ENCODE measurements at places on chromosomes 16 and 17.

- no peak for DNase-seq
These were observed 1.3 kb downstream of the YBX2 start for GRCh38 chr17:7293159-7293558.

GRCh38 chr17:80385046-80385445, 29.9 kb upstream of the ENDOV start:
- no peak for DNase-seq

DNA sequence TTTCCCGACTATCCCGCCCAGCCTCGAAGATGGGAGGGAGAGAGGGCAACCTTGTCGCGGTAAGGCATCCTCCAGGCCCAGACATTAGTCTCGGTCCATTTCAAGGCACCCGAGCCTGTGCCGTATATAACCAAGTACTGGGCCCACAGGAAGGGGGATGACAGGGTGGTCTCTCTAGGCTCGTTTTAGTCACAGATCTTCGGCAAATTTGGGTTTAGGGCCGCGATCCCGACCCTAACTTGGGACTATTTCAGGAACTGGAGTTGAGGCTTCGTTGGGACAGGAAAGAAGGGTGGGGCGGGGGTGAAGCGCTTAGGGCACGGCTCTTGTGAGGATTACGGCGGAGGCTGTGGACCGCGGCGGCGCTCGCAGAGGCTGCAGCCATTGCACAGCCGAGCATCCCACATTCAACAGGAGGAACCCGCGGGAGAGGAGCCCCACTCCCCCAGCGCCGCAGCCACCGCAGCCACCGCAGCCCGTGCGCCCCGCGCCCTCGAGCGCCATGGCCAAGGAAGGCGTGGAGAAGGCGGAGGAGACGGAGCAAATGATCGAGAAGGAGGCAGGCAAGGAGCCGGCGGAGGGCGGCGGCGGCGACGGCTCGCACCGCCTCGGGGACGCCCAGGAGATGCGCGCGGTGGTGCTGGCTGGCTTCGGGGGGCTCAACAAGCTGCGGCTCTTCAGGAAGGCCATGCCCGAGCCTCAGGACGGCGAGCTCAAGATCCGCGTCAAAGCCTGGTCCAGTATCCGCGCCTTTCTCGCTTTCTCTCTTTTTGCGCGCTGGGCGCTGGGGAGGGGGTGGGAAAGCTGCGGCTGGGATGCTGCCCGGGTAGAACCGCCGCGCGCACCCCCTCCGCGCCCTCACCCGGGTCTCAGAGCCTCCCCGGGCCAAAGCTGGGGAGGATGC, at the start of gene VAT1L:
Gene VAT1L, plus strand, starts transcription at position 384 of the 904 bp plus-strand sequence. Its CDS starts 119 bp downstream, at position 503.
- peak; percentile 47 for DNase-seq

DNA sequence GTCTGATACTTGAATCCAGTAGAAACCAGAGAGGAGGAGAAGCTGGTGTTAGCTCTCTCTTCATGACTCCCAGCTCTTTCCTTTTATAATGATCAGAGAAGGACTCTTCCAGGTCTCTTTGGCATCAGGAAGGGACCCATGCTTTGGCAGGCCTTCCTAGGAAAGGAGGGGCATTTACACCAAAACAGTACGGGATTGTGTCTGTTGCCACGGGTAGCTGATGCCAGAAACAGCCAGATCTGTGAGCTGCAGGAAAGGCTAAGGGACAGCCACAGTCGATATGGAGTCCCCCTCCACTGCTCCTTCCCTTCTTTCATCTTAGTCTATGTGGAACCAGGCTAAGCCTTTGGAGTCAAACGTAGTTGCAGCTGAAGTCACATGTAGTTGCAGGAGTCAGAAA, 9.3 kb downstream of the CEP295NL start:
- DNase-seq, result no peak

DNA sequence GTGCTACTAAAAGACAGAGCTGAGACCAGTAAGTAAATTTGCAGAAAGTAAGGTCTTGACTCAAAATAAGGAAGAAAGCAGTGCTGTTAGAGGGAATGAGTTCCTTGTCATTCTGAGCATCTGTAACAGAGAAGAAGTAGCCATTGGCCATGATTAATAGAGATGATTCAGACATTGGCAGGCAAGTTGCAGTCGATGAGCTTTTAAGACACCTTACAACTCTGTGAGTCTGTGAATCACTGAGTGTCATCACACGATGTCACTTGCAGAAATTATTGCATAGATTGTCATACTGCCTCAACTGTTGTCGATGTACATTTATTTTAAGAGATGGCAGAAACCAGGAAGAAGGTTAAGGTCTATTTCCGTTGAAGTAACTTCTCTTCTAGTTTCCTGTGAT, 201.1 kb upstream of the CDH13 start:
- DNase-seq, result no peak

DNA sequence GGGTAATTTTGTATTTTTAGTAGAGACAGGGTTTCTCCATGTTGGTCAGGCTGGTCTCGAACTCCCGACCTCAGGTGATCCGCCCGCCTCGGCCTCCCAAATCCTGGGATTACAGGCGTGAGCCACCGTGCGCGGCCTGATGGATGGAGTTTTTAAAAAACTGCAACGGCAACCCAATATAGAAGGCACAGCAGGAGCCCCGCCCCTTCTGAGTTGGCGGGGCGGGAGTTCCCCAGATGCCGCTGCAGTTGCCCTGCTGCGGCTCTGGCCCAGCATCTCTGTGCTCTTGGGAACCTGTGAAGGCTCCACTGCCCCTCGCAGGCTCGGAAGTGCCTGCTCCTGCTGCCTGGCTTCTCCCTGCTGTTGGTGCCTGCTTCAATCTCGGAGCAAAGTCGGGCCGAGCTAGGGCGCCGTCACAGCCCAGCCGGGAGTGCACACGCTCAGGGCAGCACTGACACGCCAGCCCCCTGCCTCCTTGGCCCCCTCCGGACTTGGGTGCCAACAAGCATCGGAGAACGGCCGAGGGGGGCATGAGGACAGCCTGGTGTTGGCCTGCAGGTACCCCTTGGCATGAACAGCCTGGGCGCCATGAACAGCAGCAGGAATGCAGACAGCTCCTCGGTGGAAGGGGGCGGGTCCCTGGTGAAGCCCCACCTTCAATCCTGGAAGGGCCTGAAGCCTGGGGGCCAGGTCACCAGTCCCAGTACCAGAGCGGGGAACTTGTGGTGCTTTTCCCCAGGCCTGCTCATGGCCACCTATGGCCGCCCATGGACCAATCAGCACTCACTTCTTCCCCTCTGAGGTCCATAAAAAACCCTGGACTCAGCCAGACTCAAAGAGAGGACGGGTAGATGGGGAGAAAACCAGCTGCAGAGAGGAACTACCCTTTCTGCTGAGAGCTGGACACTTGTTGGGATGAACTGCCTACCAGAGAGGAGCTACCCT, 2.3 kb upstream of the NT5M start:
- peak; percentile 61 for DNase-seq

- DNase-seq, result no peak
These were observed 21.0 kb upstream of the AGRP start for GRCh38 chr16:67504031-67505021.

DNA sequence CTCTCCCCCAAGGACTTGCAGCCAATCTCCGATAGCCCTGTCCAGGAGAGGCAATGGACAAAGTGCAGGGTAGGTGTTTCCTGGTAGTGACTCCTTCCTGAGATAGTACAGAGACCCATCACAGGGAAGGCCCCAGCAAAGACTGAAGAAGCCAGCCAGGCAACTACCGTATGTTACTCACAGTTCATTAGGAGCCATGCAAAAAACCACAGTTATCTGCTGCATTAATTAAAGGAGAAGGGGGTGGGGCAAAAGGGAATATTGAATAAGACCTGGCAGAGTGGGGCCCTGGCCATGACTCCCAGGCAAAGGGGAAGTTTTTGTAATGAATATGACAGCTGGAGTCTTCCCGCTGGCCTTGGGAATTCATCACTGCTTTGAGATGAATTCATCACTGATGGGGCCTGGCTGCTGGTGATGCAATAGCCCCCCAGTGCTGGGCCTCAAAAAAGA, 2.5 kb upstream of the SLC13A2 start:
- no peak for DNase-seq

- no peak for DNase-seq
These were observed 95.6 kb downstream of the PGS1 start for GRCh38 chr17:78473951-78474613.

- peak; percentile 25 for DNase-seq
These were observed 13.4 kb downstream of the FBF1 start for GRCh38 chr17:75927286-75927922.

Data from neural crest cell (in vitro differentiated cells).